AG04450 (cell line): ENCODE measurements at places on chromosomes 2 and 18.
A peak's percentile ranks its signal among the peaks of the same experiment; 100 is the strongest.

- peak; percentile 49 for DNase-seq
These were observed 288.4 kb downstream of the PIEZO2 start for GRCh38 chr18:10860928-10861327.

DNA sequence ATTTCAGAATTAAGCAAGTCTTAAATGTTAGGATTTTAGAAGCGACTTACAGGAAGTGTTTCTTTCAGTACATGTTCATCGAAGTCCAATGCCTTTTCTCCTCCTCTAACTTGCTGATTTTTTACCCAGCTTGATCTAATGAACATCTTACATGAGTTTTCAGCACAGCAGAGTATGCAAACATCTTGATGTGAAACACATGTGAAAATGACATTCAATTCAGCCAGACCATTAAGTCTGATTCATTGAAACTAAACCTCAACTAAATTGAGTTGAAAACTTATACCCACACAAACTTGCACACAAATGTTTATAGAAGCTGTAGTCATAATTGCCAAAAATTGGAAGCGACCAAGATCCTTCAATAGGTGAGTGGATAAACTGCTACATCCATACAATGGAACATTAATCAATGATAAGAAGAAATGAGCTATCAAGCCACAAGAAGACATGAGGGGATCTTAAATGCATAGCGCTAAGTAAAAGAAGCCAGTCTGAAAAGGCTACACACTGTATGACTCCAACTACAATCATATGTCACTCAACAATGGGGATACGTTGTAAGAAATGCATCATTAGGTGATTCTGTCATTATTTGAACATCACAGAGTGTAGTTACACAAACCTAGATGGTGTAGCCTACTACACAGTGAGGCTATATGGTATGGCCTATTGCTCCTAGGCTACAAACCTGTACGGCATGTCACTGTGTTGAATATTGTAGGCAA, 18.5 kb downstream of the PSTPIP2 start:
- no peak for DNase-seq

DNA sequence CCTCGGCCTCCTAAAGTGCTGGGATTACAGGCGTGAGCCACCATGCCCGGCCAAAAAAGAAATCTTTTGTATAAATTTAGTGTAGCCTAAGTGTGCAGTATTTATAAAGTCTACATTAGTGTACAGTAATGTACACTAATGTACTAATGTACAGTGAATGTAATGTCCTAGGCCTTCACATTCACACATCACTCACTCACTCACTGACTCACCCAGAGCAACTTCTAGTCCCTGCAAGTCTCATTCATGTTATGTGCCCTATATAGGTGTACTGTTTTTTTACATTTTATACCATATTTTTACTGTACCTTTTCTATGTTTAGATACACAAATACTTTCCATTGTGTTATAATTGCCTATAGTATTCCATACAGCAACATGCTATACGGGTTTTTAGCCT, 254.9 kb downstream of the MYO3B start:
- DNase-seq, result no peak

DNA sequence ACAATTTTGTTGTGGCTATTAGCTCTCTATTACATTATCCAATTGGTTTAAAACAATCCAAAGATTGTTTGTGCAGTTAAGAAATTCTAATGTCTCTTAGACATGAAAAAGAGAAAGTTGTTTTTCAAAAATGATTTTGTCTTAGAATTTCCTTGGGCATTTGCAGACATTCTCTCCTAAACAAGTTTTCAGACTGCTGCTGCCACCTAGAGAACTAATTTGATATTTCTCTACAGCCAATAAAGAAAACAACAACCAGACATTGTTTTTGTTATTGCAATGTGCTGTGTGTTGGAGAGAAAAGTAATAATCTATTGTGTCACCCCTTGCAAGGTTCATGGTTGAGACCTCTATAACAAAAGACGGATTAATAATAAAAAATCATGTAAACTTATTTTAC, 119.0 kb upstream of the SYT4 start:
- DNase-seq, result no peak

DNA sequence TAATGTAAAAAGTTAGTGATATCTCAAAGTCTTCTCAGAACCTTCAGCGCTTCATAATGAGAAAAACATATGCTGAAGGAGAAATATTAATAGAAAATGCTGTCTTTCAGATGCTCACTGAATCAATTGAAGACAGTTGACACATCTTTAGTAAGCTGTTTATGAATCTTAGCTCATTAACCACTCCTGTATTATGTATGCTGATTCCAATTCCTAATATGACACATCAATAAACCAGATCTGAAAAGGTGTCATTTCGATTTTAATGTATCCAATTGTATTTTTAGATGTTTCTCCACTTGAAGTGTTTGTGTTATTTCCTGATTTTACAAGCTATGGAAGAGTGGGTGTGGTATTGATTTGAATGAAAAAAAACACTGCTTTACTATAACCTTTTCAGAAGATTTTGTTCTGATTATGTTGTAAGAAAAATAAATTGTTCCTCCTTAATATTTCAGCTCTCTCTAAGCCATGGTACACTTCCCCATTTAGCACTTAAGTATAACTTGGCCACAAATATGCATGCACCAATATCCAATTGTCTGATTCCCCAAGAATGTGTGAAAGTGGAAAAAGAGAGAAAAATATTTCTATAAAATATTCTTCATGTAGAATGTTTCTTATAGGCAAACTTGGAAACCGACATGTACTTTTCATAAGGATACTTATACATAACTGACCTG, 569.8 kb downstream of the ARHGAP15 start:
- no peak for DNase-seq

DNA sequence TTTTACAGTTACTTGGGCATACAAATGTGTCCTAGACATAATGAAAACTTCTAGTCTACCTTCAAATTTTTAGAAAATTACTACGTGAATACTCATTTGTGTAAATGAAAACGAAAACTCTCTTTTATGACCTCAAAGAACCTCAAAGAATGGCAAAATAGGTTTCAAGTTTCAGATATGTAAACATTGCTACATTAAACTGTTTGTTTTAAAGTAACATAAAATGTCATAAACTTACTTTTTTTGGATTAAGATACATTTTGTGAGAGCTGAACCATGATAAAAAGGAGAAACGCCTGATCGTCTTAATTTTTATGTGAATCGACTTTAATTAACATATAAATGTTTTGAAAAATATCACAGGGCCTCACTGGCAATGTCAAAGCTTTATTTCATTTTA, 91.4 kb downstream of the PPP1R1C start:
- no peak for DNase-seq

GRCh38 chr2:30402441-30403182, 44.4 kb upstream of the LCLAT1 start:
- no peak for DNase-seq

- DNase-seq, result peak; percentile 61
These were observed 108.3 kb upstream of the LRATD1 start for GRCh38 chr2:14524041-14524802.

GRCh38 chr2:142675398-142675797, 202.1 kb upstream of the KYNU start:
- no peak for DNase-seq

DNA sequence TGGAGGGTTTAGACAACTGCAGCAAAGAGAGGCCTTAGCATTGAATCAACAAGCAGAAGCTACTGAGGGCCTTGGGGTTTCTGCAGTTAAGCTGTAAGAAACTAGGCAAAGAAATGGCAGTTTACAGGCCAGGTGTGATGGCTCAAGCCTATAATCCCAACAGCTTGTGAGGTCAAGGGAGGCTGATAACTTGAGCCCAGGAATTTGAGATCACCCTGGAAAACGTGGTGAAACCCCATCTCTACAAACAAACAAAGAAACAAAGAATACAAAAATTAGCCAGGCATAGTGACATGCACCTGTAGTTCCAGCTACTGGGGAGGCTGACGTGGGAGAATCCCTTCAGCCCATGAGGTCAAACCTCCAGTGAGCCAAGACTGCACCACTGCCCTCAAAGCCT, 421.6 kb upstream of the CHST9 start:
- no peak for DNase-seq

- DNase-seq, result no peak
These were observed 2.0 kb downstream of the EIF2AK2 start for GRCh38 chr2:37154785-37155184.

DNA sequence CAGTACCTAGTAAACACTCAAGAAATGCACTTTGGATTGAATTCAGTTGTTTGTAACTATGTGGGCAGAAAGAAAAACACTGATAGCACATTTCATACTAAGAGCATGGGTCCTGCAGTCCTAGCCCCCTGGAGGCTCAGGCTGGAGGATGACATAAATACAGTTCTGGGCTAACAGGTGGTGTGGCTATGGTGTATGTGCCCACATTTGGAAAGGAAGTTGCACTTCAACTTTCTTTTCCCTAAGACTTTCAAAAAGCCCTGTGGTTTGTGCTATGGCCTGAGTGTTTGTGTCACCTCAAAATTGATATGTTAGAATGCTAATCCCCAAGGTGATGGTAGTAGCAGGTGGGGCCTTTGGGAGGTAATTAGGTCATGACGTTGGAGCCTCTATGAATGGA, 218.2 kb downstream of the CDCA7 start:
- DNase-seq, result no peak

DNA sequence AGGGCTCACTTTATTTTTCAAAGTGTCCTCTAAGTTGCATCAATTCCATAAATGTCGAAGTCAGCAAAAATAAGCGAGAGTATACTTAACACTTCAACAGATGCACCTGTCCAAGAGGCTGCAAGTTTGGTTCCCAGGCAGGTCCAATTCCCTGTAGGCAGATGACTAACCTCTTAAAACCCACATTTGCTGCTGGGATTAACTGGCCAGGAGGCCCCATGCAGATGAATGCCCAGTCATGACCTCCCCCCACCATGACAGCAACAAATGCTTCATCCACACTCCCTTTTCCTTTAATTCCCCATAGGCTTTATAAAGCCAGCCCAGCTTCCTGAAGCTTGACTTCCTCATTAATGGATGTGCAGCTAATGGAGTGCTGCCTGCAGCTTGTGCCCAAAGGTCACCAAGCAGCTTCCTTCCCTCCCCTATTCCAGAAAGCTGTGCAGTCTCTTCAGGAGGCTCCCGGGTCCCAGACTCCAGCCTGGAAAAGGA, 35.7 kb downstream of the REEP1 start:
- DNase-seq, result no peak

DNA sequence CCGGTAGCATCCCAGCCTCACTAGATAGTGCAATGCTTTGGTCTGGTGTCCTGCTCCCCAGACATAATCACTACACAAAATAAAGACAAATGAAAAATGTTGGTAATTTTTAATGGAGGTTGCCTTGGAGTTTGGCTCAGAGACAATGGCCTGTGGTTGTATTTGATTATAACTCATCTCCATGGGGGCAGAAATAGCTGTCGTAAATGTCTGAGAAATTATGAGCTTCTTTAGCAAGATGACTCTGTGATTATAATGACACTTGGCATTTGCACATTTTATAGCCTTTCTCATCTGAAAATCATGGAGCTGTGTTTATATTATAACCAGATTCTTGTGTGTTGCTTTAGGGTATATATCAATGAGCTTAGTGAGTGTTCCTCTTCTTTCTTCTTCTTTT, 1779.7 kb upstream of the CELF4 start:
- no peak for DNase-seq

- DNase-seq, result no peak
These were observed 86.7 kb upstream of the ZEB2 start for GRCh38 chr2:144606466-144607095.

DNA sequence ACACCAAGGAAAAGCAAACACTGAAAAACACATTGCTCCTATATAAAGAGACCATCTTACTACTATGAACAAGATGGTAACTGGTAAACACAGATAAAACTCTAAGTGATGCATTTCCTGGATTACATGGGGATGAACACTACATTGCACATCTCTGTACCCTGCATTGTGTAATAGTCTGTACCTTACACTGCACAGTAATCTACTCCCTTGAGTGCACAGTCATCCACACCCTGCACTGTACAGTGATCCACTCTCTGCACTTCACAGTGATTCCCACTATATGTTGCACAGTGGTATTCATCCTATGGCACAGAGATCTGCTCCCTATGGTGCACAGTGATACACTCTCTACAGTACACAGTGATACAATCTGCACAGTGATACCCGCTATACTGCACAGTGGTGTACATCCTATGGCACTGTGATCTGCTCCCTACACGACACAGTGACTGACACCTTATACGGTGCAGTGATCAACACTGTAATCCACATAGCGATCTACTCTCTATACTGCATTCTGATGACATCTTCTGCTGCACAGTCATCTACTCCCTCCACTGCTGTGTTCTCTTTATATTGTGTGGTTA, 462.2 kb upstream of the RGPD4 start:
- DNase-seq, result no peak

DNA sequence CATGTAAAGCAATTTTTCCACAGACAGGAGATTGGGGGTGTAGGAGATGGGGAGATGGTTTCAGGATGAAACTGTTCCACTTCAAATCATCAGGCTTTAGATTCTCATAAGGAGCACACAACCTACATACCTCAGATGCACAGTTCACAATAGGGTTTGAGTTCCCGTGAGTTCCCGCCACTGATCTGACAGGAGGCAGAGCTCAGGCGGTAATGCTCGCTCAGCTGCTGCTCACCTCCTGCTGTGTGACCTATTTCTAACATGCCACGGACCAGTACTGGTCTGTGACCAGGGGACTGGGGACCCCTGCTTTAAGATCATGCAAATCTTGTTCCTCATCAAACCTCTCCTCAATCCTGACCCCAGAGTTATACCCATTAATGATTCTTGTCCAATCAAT, 70.1 kb downstream of the RPE start:
- DNase-seq, result no peak

- DNase-seq, result no peak
These were observed 980.3 kb upstream of the CDH2 start for GRCh38 chr18:29157057-29157780.

DNA sequence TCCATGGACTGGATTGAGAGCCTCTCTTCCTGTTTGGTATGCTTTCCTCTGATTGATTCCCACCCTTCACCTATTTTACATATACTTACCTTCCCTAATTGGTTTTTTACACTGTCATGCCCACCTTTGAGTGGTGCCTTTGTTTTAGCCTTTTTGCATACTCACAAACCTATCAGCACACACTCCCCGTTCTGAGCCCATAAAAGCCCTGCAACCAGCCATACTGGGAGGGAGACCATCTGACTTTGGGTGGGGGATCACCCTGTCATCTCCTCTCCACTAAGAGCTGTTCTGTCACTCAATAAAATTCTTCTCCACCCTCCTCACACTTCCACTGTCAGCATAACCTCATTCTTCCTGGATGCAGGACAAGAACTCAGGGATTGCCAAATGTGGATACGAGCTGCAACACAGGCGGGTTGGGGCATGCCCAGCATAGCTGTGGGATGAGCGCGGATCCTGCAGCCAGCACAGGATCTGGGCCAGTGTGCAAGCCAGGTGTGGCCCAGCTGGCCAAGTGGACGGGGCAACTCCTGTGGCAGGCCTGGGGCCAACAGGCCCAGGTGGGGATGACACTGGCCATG, 9.4 kb upstream of the MOB1A start:
- peak; percentile 50 for DNase-seq

- DNase-seq, result no peak
These were observed 20.7 kb upstream of the NT5DC4 start for GRCh38 chr2:112699984-112700667.

- no peak for DNase-seq
These were observed 40.4 kb downstream of the LDLRAD4 start for GRCh38 chr18:13258921-13259320.
